Prostate gland (tissue), 2 donors: ENCODE measurements at places on chromosomes 7 and 10.

DNA sequence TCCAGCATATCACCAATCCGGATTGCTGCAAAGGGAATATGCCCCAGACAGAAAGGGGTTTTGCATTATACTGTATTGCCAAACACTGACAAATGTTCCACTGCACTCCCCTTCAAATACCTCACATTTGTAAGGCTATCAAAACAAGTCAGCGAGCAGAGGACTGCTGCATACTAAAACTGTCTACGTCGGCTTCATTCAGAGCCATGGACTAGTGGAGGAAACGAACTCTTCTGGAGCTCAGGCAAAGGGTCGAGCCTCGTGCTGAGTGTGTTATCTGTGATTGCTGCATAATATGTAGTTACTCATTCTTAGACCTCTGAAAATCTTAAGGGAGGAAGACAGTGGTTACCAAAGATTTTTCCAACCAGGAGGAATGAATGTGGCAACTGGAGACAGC lies 200.2 kb downstream of the DYNC1I1 start:
- DNase-seq, result no peak

DNA sequence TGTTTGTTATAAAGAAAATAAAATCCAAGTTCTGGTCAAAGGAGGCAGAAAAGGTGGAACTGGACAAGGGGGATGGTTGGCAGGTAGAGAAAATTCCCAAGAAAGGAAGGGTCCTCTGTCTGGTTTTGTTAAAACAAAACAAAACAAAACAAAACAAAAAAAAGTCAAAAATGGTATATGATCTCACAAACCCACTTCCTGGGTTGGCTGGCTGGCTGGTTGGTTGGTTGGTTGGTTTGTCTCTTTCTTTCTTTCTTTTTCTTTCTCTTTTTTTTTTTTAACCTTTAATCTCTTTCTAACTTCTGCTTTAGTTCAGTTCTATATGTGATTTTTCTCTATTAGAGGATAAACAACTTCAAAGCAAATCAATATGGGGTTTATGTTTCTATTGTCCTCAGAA lies 41.1 kb upstream of the CPN1 start:
- DNase-seq, result no peak

DNA sequence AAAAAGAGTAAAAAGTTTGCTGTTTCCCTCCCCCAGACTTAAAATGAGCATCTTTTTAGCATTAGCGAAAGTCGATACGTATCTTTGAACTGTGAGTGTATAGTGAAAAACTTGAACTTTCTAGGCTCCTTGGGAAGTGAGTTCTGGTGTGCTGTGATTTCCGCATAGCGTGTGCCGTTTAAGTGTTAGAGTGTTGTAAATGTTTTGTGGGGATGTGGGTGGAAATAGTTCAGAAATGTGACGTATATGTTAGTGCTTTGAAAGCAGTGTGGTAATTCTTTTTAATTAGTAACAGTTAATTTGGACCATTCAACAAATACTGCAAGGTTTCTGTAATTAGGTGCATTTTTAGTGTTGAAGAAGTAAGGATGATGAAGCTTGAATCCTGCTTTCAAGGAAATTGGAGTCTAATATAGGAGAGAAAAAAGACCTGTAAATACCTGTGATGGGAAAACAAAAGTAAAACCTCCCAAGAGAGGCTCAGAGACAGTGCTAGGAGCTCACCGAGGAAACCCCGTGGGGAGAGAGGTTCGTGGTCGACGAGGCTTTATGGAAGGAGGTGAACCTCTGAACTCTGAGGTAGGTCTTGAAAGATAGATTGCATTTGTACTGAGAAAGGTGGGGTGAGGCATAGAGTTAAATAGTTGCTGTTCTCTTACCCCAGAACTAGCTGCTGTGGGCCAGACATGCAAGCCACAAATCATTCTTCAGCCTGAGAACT lies 40.8 kb downstream of the RBM33 start:
- no peak for DNase-seq

DNA sequence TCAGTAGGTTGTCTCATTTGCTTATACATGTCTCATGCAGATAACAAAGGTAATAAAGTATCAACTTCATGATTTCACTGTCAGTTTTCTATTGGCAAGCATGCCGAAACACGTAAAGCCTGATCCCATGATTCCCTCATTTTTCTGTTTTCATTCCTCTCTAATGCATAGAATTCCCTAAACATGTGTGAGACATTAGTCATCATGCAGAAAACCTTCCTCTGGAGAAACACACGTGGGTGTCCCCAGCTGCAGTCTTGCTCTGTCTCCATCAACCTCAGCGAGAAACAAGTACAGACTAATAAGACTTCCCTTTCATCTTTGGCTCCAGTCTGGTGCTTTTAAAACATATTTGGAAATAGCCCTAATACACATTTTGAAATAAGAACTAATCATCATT lies 432.7 kb upstream of the VSTM2A start:
- DNase-seq, result no peak

- DNase-seq, result no peak
Measured at GRCh38 chr7:18861514-18862118, 255.8 kb downstream of the TWIST1 start.

DNA sequence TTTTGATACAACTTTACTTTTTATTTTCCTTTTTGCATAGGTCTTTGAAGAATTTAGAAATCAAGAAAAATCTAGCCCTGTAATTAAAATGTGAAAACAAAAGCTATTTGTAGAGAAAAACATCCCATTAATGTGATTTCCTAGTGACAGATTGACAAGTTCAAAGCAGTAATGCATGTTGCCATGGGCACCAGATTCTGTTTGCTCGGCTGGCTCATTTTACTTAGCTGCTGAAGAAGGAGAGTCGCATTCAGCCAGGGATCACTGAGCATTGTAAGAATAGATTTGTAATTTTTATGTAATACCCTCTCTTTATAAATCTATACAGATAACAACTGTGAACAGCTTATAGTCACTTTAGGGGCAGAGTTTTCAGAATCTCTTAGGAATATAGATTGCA lies 28.5 kb downstream of the DNAJB9 start:
- no peak for DNase-seq

- no peak for DNase-seq
Measured at GRCh38 chr7:148492157-148492860, 98.3 kb upstream of the C7orf33 start.

DNA sequence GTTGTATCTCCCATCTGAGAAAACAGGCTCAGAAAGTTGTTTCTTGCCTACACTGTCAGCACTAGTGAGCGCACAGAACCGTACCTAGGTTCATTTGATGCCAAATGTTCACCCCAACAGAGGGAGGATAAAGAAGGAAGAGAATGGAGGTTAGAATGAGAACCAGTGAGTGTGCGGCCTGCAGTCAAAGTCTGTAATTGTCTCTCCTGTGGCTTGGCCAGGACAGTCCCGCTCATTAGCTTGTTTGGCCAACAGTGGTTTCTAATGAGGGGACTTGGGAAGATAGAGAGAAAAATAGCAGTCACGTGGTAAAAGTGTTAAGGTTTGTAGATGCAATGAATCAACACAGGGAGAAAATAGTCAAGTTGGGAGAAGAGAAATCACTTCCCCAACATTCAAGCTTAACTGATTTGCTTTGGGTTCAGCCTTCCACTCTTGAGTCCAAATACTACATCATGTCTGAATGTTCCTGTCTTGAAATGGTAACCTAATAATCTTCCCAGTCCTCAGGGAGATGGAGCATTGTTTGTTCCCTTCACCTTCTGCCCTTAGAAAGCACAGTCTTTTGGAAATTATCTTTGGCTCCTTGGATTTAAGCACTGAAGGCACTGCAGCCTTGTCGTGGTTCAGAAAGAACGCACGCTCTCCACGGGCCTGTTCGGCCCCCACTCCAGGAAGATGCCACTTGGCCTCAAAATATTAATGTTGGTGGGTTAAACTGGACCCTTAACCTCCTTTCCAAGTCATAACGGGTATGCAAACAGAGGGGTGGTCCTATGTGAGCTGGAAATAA lies 360.4 kb upstream of the ZNF32 start:
- DNase-seq, result no peak

DNA sequence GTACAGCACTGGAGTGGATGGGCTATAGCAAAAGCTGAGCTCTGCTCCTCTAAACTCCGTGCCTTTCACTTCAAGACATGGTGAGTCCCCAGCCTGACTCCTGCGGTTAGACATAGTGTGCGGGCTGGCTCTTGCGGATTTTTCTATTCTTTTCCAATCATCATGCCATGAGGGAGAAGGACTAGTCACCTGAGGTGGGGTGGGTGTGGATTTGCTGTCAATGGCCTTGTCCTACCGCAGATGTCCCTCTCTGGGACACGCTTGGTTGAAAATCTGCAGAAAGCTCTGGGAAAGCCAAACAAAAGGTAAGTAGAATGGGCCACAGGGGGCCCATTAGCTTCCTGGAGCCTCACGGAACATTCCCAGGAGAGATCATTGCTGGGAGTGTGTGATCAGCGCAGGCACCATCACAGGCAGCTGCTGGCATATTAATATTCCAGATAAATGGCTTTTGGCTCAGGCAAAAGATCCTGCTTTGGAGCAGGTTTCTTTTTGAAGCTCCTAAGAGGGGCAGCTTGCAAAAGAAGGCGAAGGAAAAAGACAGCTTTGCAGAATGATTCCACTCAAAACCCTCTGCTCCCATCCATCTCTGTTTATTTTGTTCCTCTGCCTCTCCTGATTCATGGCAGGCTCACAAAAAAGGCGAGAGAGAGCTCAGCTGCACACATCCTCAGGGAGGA lies 509.0 kb upstream of the ZMIZ1 start:
- DNase-seq, result no peak

- DNase-seq, result no peak
Measured at GRCh38 chr7:71972534-71972933, 439.6 kb downstream of the CALN1 start.

DNA sequence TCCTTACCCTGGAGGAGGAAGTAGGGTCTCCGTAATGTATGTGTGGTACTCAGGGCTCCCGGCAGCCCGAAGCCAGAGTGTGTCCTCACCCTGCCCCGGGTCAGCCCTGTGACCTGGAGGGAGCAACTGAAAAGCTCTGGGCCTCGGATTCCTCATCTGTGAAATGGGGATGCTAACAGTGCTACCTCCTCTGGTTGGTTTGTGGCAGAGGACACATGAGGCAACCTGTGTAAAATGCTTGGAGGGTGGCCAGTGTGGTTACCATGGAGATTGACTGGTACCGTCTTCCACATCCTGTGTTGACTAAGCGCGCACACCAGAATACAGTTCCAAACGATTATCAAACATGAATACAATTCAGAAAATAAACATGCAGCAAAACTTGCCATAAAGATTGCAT lies 163.8 kb upstream of the KLF6 start:
- DNase-seq, result no peak

GRCh38 chr7:114422507-114423501 lies 8.2 kb downstream of the FOXP2 start:
- no peak for DNase-seq

GRCh38 chr10:30836406-30836805 lies 195.3 kb downstream of the ZNF438 start:
- DNase-seq, result no peak

GRCh38 chr7:17669204-17669603 lies 271.1 kb downstream of the SNX13 start:
- no peak for DNase-seq

DNA sequence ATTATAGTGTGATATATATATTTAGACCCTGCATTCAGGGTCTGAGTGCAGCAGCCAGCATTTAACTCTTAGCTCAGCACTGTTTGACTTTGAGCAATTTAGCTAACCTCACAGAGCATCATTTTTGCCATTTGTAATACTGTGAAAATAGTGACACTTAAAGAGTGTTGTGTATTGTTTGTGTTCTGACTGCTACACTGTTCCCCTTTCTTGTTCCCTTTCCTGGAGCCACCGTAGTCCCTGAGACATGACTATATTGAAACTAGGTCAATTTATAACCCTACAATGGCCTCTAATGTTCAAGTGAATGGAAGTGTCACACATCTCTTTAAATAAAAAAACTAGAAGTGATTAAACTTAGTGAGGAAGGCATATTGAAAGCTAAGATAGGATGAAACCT lies 20.3 kb upstream of the CD36 start:
- no peak for DNase-seq
